ENCODE measurements at places on chromosomes 7 and 10. TPM values are rescaled to one million over a fixed set of nuclear protein-coding genes. Genes with fewer than 3 reads are reported as not detected.

Gene CDNF
- 3.8 TPM for total RNA-seq

Gene TMEM213
- not detected for total RNA-seq

Gene SORCS1
- 0.08 TPM for total RNA-seq

Gene AZGP1
- total RNA-seq: 0.40 TPM

Gene LRRC4
- total RNA-seq: 0.16 TPM

Gene ADIRF
- 24.5 TPM for total RNA-seq

Gene GIMAP5
- total RNA-seq: 0.13 TPM

Gene CPN1
- not detected for total RNA-seq

Gene TBXAS1
- total RNA-seq: 5.3 TPM

Gene MAT1A
- total RNA-seq: not detected

Gene ETV1
- total RNA-seq: 20.8 TPM

Gene BUB3
- total RNA-seq: 131 TPM

Gene SPDYE2B
- not detected for total RNA-seq

Gene FAM25A
- total RNA-seq: not detected

Gene RPEL1
- total RNA-seq: 0.13 TPM

Gene A1CF
- total RNA-seq: not detected

Gene HUS1
- total RNA-seq: 16.0 TPM

Gene GRID1
- total RNA-seq: 0.16 TPM

Gene THSD7A
- 0.48 TPM for total RNA-seq

Gene OPN1SW
- total RNA-seq: not detected

Gene SPDYE8
- total RNA-seq: not detected

Gene VSTM2A
- not detected for total RNA-seq

Gene GPR26
- not detected for total RNA-seq

Gene CYP2C9
- not detected for total RNA-seq

Gene ANKRD30A
- total RNA-seq: not detected

Gene ATOH7
- 0.48 TPM for total RNA-seq

Gene KLF14
- total RNA-seq: 0.13 TPM

Gene ADCY1
- 0.16 TPM for total RNA-seq

Gene LIPJ
- total RNA-seq: not detected

Gene PRSS37
- not detected for total RNA-seq

Gene SLC26A4
- total RNA-seq: 0.40 TPM

Gene SLC13A4
- total RNA-seq: not detected

Gene DCLRE1C
- 4.6 TPM for total RNA-seq

Gene NPY
- total RNA-seq: not detected

Gene LOXL4
- total RNA-seq: 6.9 TPM

Gene ACTL6B
- not detected for total RNA-seq

Gene HDAC9
- total RNA-seq: not detected

Gene ACHE
- 1.7 TPM for total RNA-seq

Gene LEP
- total RNA-seq: not detected

Gene EPHB6
- 23.0 TPM for total RNA-seq

Gene NME8
- total RNA-seq: not detected

Gene CACUL1
- total RNA-seq: 14.7 TPM
